ENCODE measurements at places on chromosomes 7 and 10. TPM values are rescaled to one million over a fixed set of nuclear protein-coding genes. Genes with fewer than 3 reads are reported as not detected.

Gene UPK3BL2
- 0.21 TPM for total RNA-seq

Gene POLR1F
- 15.5 TPM for total RNA-seq

Gene MLXIPL
- total RNA-seq, result 0.87 TPM

Gene OR6B1
- not detected for total RNA-seq

Gene TWNK
- 6.4 TPM for total RNA-seq

Gene ADCK2
- total RNA-seq, result 7.8 TPM

Gene SPAM1
- total RNA-seq, result not detected

Gene NAT16
- total RNA-seq, result not detected

Gene MEOX2
- total RNA-seq, result not detected

Gene AGR2
- not detected for total RNA-seq

Gene FBXW4
- total RNA-seq, result 46.0 TPM

Gene CPA2
- 0.65 TPM for total RNA-seq

Gene MET
- total RNA-seq, result 7.0 TPM

Gene CYP26C1
- 0.22 TPM for total RNA-seq

Gene GJD4
- total RNA-seq, result not detected

Gene FOXP2
- total RNA-seq, result 0.25 TPM
